ENCODE measurements at places on chromosomes 3 and 15.

DNA sequence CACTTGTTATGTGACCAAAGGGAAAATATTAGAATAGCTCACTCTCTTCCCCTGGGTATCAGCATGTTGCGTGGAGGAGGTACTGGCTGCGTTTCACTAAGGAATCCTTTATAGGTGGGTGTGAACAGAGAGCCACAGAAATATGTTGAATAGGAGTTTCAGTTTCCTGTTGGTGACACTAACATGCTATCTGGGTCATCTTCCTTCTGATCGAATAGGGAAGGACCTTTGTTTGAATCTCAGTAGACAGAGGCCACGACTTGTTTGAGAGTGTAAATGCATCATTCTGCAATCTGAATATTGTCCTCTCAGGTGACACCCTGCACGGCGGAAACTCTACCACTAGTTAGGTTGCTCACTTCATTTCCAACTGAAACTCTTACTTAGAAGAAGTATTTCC, 157.9 kb upstream of the SLC2A2 start:
- no peak for DNase-seq

- no peak for DNase-seq
These were observed 203.3 kb downstream of the RORA start for GRCh38 chr15:61025781-61026180.

DNA sequence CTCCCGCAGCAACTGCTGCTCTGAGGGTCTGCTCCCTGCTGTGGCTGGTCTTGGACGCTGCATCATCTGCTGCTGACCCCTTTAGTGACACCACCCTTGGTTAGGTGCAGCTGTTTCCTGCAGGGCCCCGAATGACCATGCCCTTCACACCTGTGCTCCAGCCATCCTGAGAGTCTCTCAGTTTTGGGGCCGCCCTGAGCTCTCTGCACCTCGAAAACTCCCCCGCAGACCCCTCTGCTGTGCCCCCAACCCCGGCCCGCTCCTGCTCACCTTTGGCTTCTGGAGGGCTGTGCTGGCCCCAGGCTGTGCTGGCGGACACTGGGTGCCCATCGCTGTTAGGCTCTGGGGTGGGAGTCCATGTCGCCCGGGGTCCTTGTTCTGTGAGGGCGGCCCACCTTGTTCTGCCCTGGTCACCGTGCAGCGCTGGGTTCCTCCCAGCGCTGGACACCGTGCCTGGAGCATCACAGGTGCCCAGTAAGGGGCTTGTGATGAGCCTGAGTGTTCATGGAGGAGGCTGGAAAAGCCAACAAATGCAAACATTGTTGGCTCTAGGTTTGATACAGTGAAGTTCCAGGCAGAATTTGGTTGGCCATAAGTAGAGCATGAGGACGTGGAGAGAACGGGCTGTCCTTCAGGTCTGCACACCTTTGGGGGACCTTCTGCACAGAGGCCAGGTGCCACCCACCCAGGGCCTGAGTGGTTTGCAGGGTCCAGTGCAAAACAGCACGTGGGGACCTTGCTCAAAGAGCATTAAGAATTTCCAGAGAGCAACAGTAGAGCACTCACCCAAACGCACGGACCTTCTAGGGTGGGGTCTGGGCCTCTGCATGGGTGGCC, 12.3 kb downstream of the ABTB1 start:
- DNase-seq, result no peak

DNA sequence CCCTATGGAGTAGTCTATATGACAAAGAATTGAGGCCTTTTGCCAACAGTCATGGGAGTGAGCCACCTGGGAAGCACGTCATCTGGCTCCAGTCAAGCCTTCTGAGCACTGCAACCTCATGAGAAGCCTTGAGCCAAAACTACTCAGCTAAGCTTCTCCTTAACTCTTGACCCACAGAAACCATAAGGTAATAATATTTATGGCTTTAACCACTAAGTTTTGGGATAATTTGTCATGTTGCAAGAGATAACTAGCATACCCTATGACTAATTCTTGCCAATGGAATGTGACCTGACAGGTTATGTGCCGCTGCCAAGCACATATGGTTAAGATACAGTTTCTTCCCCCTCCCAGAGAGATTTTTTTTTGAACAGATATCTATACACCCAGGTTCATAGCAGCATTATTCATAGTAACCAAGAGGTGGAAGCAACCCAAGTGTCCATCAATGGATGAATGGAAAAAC, 11.8 kb upstream of the SLC6A11 start:
- no peak for DNase-seq

DNA sequence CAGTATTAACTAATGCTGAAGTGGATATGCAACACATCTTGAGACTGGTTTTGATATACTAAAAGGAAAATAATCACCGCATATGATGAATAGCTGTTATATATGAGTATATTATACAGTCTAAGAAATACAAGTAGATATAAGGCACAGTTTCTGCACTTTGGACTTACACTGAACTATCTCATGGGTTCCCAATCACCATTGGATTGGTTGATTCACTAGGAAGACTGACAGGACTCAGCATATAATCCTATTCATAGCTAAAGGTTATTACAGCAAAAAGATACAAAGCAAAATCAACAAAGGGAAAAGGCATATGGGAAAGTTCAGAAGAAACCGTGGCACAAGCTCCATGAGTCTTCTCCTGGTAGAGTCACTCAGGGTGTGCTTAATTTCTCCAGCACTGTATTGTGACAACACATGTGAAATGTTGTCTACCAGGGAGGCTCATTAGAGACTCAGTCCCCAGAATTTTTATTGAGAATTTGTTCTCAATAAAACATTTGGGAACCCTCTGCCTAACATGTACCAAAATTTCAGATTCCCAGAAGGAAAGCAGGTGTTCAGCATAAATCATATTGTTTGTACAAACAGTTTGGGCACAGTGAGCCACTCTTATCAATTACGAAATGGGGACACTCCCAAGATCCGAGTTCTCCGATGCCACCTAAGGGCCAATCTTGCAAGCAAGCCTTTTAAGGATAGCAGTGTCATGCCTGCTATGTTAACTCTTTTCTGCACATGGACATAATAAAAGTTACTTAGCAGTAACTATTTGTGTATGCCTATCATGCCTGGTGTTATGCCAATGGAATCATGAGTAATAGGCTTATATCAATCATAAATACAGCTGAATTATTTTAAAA, 26.8 kb downstream of the CMC1 start:
- no peak for DNase-seq

DNA sequence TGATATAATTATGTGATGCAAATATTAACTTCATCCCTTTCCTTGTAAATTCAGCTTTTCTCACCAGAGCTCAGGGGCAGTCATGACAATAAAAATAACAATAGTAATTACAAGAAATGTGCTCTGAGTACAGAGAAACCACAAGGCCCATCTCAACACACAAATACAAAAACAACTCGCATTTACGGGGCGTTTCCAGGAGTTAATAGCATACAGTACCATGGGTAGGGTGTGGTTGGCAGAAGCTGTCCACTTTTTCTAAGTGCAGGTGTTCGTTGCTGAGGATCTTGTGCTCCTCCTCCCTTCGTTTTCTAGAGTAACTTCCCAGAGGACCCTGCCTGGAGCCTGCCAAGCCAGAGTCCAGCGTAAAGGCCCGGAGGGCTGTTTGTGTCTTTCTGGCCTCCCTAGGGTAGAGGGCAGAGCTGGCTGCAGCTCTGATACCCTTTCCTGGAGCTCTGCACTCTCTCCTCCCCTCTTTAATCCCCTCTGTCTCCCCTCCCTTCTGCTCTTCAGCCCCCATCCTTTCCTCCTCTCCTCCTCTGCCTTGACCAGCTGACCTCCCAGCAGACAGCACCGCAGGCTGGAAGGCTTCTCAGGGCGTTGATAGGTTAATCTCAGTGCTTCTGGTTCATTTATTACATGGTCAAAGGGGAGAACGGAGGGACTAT, 11.4 kb downstream of the SEMA3G start:
- DNase-seq, result no peak

Measured in stimulated activated CD4-positive, alpha-beta T cell treated with anti-CD3 and anti-CD28 coated beads, Interleukin-4, amount 100 ng/mL, for 4 hours (primary cell).